ENCODE measurements at places on chromosomes 12 and 14. TPM values are rescaled to one million over a fixed set of nuclear protein-coding genes. Genes with fewer than 3 reads are reported as not detected.

SLC25A21 gene
- 0.62 TPM for polyA plus RNA-seq

COX8C gene
- polyA plus RNA-seq, result not detected

TCL1B gene
- polyA plus RNA-seq, result not detected

HNF1A gene
- not detected for polyA plus RNA-seq

CCDC63 gene
- polyA plus RNA-seq, result not detected

GRCh38 chr12:58608711-58609110 is 311.6 kb downstream of the LRIG3 start:
- peak; percentile 64 for DNase-seq

DNA sequence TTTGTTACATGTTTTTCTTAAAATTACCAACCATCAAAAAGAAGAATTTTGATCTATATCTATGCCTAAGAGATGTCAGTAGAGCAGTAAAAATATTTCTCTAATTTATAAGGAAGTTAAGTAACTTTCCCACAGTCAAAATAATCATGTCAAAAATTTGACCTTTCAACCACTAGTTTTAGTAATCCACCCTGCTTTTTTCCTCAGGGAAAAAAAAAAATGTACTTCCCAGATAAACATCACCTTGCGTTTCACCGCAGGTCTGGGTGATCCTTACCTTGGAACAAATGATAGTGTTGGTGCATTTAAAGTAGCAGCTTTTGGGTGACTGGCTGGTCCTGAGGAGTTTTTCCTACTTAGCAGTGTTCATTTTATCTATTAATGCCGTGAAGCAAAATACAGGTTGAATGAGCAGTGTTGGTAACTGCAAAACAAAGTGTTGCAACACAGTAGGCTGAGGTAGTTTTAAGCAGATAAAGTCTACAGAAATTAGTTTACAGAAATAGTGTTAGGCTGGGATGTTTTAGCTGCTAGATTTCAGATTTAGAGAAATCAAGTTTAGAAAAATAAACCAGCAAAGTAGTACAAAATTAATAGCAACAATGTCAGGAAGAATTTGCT is 137.2 kb upstream of the DNM1L start:
- DNase-seq, result no peak

- no peak for DNase-seq
These were observed 435.4 kb upstream of the STXBP6 start for GRCh38 chr14:25485381-25485780.

DNA sequence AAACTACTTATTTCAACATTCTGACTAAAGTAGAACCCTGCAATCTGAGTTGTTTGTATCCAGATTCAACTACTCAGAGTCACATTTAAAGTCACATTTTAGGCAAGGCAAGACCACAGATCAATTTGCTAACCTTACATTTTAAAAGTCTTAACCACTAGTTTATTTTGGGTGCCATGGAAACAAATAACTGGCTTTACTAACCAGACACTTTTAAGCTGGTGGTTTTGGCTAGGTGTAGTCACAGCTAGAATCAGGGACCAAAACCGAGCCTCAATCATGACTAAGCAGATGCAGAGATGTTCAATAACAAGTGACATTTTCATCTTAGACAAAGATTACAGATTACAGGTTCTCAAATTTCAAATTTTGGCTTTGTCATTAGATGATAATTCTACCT is 115.3 kb downstream of the PDE6H start:
- DNase-seq, result no peak

DNA sequence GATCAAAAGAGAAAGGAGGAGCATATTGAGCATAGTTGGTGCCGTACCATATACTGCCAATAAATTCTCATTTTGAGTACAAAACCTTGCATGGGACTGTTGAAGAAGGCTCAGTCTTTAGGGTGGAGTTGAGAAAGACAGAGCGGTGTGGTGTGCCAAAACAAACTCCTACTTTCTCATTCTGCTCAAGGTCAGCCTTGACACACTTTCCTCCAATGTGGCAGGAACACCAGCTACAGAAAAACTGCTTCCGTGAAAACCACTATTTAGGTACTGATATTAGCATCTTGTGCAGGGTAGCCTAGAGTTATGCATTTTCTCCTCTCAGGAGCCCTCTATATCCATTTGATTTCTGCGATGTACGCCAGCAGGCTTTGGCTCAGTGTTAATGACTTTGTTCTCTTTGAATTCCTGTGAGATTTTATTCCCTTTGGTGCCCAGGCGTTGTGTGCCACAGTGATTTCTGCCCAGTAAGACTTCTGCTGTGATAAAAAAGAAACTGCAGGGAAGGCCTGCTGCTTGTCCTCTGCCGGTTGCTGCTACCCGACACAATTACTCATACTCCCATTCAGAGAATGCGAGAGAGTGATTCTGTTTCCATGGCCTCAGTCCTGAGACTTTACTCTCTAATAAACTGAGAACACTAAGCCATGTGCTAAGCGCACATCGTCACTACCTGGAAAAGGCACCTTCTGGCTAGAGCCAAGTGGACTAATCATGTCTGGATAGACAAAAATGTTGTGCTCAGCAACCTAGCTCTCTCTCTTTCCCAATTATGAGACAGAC is 88.3 kb upstream of the MDM1 start:
- DNase-seq, result peak; percentile 28

DNA sequence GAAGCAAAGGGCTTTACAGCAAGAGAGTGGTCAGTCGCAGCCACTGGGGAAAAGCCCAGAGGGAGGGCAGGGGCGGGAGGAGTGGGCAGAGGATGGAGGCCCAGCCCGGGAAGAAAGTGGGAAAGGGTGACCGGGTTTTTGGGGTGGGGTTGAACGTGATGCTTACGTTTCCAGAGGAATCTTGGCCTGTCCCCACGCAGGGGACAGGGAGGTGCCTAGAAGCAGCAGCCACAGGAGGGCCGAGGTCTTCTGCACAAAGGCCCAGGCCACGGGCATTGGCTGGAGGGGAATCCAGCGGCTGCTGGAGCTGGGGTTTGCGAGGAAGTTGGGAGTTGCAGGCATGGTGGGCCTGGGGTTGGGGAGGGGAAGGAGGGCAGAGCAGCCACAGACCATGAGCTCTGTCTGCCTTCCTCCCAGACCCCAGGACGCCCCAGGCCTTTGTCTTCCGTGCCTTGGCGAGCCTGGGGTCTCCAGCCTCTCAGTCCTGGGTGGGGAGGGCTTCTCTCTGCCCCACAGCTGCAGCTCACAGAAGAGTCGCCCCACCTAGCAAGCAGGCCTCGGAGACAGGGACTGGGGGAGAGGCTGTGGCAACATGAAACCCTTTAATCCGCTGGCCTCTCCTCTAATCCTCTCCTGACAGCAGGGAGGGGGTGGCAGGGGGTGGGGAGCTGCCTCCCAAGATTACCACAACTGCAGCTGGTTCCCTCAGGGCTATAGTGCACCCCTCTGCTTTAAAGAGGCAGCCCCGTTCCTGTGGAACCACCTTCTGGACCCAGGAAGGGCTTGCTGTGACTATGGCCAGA is at the start of gene CACNA2D4:
Gene CACNA2D4 (minus strand): TSS at position 572 of the 803 bp plus-strand sequence. CDS start 179 bp downstream, at position 393.
- no peak for DNase-seq

GRCh38 chr12:52343550-52343949 is 22.4 kb upstream of the KRT83 start:
- DNase-seq, result no peak

- no peak for DNase-seq
These were observed 8.0 kb downstream of the CLMN start for GRCh38 chr14:95311752-95312151.

- DNase-seq, result peak; percentile 33
These were observed 8.3 kb downstream of the TMTC2 start for GRCh38 chr12:82694970-82695369.

All from fibroblast of lung (primary cell).